Cardiac fibroblast (primary cell): ENCODE measurements at places on chromosomes 2 and 18.

GRCh38 chr2:42895791-42896135 lies 103.4 kb upstream of the HAAO start:
- DNase-seq = no peak

- no peak for DNase-seq
Observed at GRCh38 chr2:55493220-55493619, 26.3 kb upstream of the CFAP36 start.

- no peak for DNase-seq
Observed at GRCh38 chr2:20629181-20629580, 21.7 kb downstream of the HS1BP3 start.

DNA sequence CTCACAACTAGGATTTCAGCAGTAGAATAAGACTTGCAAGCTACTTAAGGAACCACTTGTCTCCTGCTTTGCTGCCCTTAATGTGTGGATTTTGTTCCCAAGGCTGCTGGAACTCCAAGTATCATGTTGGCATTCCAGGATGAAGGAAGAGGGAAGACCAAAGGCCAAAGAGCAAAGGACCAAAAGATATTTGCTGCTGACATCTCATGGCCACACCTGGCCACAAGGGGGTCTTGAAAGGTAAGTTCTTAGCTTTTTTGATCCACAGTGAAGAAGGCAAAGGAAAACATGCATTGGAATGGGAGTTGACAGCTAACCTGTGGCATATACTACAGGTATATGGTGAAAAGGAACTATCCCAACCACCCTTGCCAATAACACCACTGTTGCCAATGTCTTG lies 3.9 kb upstream of the MATN3 start:
- DNase-seq = no peak

- no peak for DNase-seq
Observed at GRCh38 chr2:86280191-86280667, 57.2 kb downstream of the REEP1 start.
